ENCODE measurements at places on chromosomes 12 and 14. TPM values are rescaled to one million over a fixed set of nuclear protein-coding genes. Genes with fewer than 3 reads are reported as not detected.

Gene BCL11B
- total RNA-seq = 62.1 TPM

Gene CEBPE
- total RNA-seq = 0.34 TPM

Gene DLGAP5
- 97.4 TPM for total RNA-seq

DNA sequence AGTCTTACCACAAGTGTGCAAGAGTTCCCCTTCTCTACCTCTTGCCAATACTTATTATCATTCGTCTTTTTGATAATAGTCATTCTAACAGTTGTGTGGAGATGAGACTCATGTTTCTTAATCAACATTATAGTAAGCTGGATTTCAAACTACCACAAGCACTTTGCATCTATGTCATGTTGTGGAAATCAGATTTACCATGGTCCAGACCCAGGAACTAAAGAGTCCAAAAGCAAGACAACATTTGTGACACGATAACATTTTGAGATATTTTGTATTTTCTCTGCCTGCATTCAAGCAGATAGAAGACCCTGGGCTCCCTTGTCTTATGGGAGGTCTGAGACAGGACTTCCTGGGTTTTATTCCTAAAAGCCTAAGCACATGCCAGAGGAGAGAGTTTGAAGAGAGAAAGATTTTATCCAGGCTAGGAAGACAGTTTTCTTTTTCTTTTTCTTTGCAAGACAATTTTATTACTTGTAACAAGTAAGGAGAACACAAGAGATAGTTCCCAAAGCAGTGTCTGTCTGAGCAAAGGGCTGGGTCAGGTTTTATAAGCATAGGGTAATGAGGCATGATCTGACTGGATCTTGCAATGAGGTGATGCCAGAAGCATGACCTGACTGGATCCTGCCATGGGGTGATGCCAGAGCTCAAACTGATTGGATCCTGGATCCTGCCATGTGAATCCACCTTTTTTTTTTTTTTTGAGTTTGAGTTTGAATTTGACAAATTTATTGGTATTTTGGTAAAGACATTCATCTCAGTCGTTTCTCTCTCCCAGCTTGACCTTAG lies 180.5 kb upstream of the HMGA2 start:
- H3K27ac ChIP-seq = no peak overlapping the region
- DNase-seq = no peak
- H3K4me3 ChIP-seq = no peak overlapping the region
- H3K36me3 ChIP-seq = no peaks in the 10 kb centered on the region
- H3K4me1 ChIP-seq = no peaks in the 10 kb centered on the region

DNA sequence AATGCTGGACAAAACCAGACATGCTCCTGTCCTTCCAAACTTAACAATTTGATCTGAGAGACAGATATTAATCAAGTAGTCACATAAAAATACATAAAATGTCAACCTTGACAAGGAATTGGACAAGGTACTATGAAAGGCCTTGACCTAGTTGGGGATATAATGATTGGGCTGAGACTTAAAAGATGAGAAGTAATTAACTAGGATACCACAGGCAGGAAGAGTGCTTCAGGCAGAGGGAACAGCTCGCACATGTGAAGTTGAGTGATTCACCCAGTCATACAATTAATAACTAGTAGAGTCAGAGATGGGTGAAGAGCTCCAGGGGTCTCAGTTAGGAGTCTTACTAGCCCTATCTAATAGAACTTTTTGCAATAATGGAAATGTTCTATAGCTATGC lies 259.5 kb downstream of the MSRB3 start:
- H3K27ac ChIP-seq = no peak overlapping the region
- DNase-seq = no peak
- no peaks in the 10 kb centered on the region for H3K36me3 ChIP-seq
- peaks cover 3% of the 10 kb centered on the region for H3K4me1 ChIP-seq

DNA sequence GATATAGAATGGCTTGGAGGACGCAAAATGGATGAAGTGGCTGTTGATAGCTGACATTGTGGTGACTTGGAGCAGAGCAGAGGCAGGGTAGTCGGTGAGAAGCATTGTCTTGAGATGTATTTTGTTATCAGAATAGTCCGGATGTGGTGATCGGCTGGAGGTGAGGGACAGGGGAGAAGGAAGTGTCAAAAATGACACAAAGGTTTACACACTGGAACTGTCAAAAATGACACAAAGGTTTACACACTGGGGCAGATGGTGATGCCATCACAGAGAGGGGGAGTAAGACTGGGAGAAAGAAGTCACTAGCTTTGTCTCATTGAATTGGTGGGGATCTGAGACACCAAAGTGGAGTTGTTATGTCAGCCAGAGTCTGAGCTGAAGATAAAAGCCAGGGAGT lies 30.1 kb downstream of the CDKL1 start:
- H3K4me3 ChIP-seq = no peak overlapping the region
- H3K27ac ChIP-seq = no peak overlapping the region
- DNase-seq = no peak
- H3K27me3 ChIP-seq = no peaks in the 10 kb centered on the region
- peaks cover 4% of the 10 kb centered on the region for H3K36me3 ChIP-seq
- H3K4me1 ChIP-seq = peaks cover 17% of the 10 kb centered on the region

DNA sequence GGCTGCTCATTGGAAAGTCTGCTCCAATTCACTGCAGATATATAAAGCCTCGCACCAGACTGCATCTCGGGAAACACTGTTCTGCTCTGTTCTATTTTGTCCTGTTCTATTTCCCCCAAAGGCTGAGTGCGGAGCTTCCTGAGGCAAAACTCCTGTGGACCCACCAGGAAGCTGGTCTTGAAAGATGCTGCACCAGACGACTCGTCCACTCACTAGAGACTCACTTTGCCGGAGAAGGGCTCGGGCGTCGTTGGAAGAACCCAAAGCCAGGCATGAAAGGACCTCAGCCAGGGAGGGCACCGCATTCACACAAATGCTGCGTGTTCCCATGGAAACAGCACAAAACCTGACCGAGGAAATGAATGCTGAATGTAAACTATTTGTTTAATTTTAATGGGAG lies 331.2 kb upstream of the SFSWAP start:
- H3K36me3 ChIP-seq = no peaks in the 10 kb centered on the region
- no peaks in the 10 kb centered on the region for H3K4me1 ChIP-seq
- no peak overlapping the region for H3K4me3 ChIP-seq
- DNase-seq = no peak
- H3K27me3 ChIP-seq = peaks cover 5% of the 10 kb centered on the region

DNA sequence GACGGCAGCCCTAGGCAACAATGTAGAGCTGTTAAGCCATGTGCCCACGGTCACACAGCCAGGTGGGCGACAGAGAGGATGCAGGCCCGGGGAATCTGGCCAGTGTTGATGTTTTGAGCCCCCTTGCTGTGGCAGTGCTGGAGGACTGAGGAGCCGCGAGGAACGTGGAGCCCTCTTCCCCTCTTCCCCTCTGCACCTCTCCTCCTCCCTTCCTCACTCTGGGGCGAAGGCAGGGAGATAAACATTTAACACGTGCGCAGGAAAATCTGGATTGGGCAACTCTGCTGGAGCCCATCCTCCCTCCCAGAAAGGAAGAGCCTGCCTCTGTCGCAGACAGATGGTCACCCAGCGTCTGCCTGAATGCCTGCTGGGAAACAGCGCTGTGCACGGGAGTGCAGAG lies 376.8 kb downstream of the FUT8 start:
- H3K4me1 ChIP-seq = no peaks in the 10 kb centered on the region
- peaks cover 5% of the 10 kb centered on the region for H3K27me3 ChIP-seq
- H3K27ac ChIP-seq = no peak overlapping the region
- no peaks in the 10 kb centered on the region for H3K36me3 ChIP-seq
- no peak for DNase-seq

- peaks cover 40% of the 10 kb centered on the region for H3K4me1 ChIP-seq
- H3K27ac ChIP-seq = peak overlapping the region; percentile 17
- peaks cover 78% of the 10 kb centered on the region for H3K36me3 ChIP-seq
- peak; percentile 82 for DNase-seq
- H3K4me3 ChIP-seq = no peak overlapping the region
These were observed 4.5 kb downstream of the NOP2 start for GRCh38 chr12:6563448-6564050.

DNA sequence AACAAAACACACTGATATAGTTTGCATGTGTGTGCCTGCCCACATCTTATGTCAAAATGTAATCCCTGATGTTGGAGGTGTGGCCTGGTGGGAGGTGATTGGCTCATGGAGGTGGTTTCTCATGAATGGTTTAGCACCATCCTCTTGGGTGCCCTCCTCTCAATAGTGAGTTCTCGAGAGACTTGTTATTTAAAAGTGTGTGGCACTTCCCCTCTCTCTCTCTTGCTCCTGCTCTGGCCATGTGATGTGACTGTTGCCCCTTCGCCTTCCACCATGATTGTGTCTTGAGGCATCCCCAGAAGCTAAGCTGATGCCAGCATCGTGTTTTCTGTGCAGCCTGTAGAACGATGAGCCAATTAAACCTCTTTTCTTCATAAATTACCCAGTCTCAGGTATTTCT lies 454.1 kb upstream of the DCN start:
- H3K27me3 ChIP-seq = no peaks in the 10 kb centered on the region
- no peaks in the 10 kb centered on the region for H3K4me1 ChIP-seq
- H3K4me3 ChIP-seq = no peak overlapping the region
- no peak overlapping the region for H3K27ac ChIP-seq
- no peaks in the 10 kb centered on the region for H3K36me3 ChIP-seq

GRCh38 chr12:49983892-49984291 lies 11.1 kb downstream of the AQP6 start:
- no peak overlapping the region for H3K27ac ChIP-seq
- H3K4me1 ChIP-seq = peaks cover 6% of the 10 kb centered on the region
- peaks cover 10% of the 10 kb centered on the region for H3K36me3 ChIP-seq
- no peak for DNase-seq
- no peaks in the 10 kb centered on the region for H3K27me3 ChIP-seq
- H3K4me3 ChIP-seq = no peak overlapping the region

DNA sequence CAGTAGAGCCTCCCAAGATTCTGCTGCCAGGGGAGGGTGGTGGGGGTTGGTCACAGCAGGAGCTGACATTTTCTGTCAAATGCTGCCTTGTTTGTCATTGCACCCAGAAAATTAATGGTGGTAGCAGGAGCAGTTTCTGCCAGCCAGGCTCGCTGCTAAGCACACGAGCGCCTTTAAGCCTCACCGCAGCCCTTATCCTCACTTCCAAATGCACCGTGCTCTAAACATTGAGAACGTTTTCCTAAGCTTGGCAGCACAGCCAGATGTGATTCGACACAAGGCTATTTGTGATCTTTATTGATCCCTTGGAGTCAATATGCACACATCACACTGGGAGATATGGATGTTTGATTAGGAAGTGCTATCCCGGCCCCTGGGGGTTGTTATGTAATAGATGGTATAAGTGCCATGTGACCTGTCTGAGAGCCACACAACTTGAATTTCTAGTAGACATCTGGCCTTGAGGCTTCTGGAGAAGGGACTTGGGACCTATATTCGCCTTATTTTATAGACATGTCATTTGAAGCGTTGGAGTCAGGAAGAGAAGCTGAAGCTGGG lies 31.6 kb upstream of the BEGAIN start:
- peaks cover 19% of the 10 kb centered on the region for H3K4me1 ChIP-seq
- H3K27ac ChIP-seq = no peak overlapping the region
- DNase-seq = no peak
- no peak overlapping the region for H3K4me3 ChIP-seq
- H3K27me3 ChIP-seq = no peaks in the 10 kb centered on the region
- H3K36me3 ChIP-seq = no peaks in the 10 kb centered on the region
